ENCODE measurements at places on chromosomes 6 and 20.

- DNase-seq, result no peak
These were observed 3.9 kb downstream of the SLC22A2 start for GRCh38 chr6:160254467-160255312.

DNA sequence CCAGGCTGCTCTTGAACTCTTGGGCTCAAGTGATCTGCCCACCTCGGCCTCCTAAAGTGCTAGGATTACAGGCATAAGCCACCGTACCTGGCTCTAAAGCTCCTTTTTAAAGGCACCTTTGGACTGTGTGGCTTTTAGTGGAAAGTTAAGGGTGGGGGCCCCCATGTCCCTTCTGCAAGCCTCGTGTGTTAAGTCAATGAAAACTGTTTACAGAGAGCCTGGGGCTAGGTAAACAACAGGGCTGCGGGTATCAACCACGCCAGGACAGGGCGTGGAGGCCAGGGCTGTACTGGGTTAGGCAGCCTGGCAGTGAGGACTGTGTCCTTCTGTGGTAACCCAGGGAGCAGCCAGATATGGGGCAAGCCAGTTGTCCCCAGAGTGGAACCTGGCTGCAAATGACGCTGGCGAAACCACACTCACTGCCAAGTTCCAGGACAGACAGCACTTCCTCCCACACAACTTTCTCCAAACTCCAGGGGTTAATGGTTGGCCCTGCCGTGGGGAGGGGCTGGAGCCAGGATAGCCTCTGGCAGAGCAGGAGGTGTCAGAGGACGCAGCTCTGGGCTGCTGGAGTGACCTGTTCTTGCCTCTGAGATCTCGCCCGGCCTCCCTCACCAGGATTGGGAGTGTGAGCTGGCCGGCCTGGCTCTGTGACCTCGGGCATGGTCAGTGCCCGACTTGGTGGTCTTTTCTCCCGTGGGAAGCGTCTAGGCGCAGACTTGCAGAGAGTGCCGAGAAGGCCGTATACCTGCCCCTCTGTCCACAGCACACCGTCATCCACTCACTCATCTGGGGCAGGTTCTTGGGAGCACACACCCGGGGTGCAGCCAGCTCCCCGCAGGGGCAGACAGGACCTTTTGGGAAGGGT is 3.2 kb downstream of the SLC17A9 start:
- no peak for DNase-seq

DNA sequence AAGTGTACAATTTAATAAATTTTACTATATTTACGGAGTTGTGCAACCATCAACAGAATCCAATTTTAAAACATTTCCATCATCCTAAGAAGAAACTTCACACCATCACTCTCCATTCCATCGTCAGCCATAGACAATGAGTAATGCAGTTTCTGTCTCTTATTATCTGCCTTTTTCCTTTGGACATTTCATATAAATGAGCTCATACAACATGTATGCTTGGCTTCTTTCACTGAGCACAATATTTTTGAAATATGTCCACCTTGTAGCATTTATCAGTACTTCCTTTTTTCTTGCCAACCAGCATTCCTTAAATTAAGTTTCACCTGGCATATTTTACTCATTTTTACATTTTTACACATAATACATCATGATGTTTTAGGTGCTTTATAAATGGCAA is 22.7 kb upstream of the HIVEP1 start:
- DNase-seq, result no peak

DNA sequence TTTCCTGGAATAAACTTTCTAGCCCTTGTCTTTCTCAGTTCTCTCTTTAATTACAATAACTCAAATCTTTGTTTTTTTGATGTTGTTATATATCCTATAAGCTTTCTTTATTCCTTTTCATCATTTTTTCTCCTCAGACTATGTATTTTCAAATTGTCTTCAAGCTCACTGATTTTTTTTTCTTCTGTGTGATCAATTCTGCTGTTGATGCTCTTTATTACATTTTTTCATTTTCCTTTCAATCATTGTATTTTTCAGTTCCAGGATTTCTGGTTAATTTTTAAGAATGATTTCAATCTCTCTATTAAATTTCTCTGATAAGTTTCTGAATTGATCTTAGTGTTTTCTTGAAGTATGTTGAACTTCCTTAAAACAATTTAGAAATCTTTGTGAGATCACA is 209.7 kb downstream of the TBC1D32 start:
- no peak for DNase-seq

- no peak for DNase-seq
These were observed 33.5 kb downstream of the GCM1 start for GRCh38 chr6:53115113-53115512.

- no peak for DNase-seq
These were observed 54.1 kb upstream of the CAP2 start for GRCh38 chr6:17339308-17339670.

DNA sequence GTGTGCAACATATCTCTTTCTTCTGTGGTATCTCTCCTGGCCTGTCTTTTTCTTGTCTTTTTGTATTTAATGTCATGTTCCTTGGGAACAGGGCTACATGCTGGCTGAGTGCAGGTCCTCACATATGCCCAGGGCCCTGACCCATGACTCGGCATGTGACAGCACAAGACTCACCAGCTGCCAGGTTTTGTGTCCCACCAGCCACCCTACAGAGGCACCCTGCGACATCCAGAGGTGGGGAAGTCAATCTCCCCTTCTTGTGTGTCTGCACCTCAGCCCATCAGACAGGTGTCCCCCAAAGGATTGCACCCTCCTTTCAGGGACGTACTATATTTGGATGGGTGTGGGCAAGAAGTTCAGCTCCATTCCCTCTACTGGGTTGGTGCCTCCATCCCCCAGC is 576.3 kb downstream of the RNF144B start:
- no peak for DNase-seq

GRCh38 chr20:38640521-38640920 is 38.9 kb downstream of the ARHGAP40 start:
- DNase-seq, result no peak

Data from NCI-H1417 treated with DMSO at 0.1 percent for 48 hours (cell line).